ENCODE measurements at places on chromosomes 6 and 20.
A peak's percentile ranks its signal among the peaks of the same experiment; 100 is the strongest.

GRCh38 chr6:124742971-124743370 is 219.3 kb upstream of the RNF217 start:
- DNase-seq, result peak; percentile 58

- no peak for DNase-seq
Observed at GRCh38 chr20:50215926-50216325, 25.3 kb downstream of the CEBPB start.

DNA sequence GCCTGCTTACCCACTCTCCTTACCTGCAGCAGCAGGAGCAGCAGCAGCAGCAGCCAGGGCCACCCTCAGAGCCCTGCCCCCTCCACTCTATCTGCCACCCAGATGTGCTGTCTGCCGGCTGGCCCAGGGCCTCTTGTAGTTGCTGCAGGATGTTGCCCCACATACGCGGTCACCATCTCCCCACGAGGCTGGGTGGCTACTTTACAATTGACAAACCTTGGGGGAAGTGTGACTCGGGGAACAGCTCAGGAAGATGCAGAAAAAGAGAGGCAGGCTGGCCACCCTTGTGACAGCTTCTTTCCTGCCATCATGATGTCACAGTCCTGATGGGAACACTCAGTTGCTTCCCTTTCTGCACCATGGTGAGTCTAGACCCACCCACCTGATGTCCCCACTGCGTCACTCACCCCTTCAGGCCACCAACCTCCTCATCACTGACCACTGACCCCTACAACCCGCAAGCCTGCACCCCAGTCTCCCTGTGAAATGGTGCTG is 14.5 kb downstream of the TREM1 start:
- DNase-seq, result no peak

GRCh38 chr6:90918361-90918760 is 331.5 kb upstream of the MAP3K7 start:
- no peak for DNase-seq

DNA sequence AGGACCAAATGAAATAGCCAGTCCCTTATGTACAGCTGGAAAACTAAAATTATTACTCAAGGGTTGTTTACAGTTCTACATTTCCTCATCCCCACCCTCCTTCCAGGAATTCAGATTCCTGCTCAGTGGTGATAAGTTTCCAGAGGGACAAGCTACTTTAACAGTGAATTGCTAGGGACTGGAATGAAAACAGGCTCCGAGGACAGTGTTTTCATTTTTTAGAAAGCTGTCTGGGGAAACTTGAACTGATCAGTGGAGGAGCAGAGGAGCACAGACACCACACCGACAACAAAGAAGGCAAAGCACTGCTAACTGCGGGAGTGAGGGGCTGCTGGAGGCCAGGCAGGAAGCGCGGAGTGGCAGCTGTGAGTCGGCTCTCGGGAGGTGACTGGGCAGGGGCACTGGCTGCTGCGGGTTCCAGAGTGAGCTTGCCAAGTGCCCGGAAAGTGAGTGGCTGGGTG is 322.2 kb downstream of the ESR1 start:
- DNase-seq, result no peak

DNA sequence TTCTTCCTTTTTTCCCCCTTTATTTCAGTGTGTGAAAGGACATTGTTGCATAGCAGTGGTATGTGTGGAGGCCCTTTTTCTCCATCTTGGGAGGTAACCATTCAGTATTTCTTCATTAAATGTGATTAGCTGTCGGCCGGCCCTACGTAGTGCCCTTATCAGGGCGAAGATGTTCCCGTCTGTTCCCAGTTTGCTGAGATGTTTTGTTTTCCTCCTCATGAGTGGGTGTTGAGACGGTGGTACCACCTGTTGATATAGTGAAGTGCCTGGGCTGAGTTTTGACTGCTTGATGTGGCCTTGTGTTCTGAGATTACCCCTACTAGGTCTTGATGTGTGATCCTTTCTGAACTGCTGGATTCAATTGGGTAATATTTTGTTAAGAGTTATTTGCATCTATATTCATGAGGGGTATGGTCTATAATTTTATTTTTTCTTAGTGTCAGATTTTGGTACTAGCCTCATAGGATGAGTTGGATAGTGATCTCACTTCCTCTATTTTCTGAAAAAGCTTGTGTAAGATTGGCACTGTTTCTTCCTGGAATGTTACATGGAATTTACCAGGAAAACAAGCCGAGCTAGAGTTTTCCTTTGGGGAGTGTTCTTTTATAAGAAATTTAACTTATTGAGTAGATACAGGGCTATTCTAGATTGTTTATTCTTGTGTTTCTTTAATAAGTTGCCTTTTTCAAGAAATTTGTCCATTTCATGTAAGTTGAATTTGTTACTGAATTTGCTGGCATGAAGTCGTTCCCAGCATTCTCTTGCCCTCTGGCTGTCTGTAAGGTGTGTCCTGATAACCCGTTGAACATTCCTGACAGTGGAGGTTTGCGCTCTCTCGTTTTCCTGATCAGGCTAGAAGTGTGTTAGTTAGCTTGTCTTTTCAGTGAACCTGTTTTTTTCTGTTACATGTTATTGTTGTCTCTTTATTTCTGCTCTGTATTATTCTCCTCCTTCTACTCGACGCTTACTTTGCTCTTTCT is 4.3 kb downstream of the MTG2 start:
- DNase-seq, result no peak

DNA sequence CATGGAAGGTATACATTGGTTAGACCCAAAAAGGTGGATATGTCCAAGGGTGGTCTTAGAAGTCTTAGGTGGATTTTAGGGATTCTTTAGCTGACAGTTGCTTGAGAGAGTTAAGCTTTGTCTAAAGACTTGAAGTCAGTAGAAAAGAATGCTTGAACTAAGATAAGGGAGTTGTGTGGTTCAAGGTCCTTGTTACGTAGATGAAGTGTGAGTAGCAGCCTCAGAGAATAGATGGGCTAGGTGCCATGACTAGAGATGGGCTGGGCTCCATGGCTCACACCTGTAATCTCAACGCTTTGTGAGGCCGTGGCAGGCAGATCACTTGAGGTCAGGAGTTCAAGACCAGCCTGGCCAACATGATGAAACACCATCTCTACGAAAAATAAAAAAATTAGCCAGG is 1.7 kb downstream of the SHLD1 start:
- DNase-seq, result no peak

DNA sequence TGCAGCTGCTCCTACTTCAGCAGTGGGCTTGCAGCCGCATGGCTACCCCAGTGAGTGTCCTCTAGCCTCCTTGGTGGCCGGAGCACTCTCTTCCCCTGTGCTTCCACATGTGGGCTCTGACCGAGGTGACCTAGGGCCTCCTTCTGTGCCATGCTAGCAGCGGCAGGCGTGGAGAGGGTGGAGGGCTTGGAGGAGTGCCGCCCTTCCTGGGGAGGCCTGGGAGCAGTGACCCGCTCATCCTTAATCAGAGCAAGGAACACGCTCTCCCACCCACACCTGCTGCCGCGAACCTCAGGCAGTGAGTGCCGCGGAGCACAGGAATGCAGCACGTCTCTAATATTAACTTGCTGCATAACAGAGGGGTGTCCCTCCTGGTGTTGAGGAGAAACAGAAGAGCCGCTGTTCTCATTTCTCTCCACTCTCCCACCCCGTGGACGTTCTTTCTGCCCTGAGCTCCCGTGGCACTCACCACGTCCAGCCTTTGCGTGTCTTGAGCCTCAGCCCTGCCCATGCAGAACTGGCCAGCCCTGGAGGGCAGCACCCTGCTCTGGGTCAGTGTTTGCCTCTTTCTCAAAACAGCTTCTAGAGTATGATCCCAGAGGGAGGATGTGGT is 31.9 kb downstream of the DUSP22 start:
- no peak for DNase-seq

DNA sequence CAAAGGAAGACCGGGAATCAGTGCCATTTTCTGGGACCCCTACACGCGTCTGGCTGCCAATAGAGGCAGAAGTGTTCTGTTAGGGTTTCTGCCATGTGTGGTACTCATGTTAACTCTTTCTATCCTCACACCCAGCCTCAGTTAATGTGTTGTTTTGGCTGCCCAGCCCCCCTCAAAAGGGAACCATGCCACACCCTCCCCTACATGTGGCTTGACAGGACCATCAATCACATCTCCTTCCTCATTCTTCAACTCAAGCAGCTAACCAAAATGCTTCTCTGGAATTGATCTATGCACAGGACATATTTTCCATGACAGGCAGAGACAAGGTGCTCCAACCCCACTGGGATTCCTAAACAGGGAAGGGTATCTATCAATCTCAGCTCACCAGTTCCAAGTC is 22.0 kb downstream of the AHCY start:
- no peak for DNase-seq

DNA sequence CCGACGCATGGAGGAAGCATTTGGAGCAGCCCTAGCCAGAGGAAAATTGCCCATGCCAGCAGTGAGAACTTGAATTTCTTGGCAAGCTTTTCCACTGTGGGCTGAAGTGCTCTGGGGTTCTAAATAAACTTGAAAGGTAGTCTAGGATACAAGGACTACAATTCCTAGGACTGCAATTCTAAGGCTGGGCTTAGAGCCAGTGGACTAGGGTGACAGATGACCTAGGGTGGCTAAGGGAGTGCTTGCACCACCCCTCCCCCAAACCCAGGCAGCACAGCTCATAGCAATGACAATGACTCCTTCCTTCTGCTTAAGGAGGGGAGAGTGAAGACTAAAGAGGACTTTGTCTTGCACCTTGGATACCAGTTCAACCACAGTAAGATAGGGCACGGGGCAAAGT is 122.3 kb downstream of the THBS2 start:
- DNase-seq, result no peak

DNA sequence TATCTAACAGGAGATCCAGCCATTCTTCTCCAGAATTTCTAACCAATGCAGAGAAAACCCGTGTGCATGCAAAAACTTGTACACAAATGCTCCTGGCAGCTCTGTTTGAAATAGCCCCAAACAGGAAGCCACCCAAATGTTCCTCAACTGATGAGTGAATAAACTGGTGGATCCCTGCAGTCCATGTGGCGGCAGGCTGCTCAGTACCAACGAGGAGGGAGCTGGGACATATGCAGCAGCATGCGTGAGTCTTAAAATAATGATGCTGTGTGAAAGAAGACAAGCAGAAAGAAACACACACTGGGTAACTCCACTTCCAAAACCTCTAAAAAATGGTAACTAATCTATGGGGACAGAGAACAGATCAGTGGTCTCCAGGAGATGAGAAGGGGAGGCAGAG is 542.1 kb upstream of the AGPAT4 start:
- DNase-seq, result no peak

DNA sequence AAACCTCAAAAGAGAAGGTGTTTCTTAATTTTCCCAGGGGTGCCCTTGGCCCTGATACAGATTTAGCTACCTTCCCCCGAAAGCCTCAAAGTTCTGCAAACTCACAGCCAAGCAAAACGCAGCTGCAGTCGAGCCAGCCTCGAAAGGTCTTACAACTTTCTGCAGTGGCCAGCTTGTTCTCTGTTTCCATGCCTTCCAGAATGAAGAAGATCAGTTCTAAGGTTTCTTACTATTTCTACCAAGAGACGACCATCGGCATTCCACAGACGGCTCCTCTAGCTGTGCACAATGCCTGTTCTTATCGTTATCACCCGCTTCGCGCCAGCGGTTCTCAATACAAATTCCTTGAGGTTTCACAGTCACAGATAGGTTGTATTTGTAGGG is 28.5 kb upstream of the CCR6 start:
- DNase-seq, result no peak

- no peak for DNase-seq
Observed at GRCh38 chr6:135909737-135910387, 58.4 kb downstream of the PDE7B start.

GRCh38 chr6:41428996-41429421 is 93.6 kb downstream of the NCR2 start:
- DNase-seq, result no peak

DNA sequence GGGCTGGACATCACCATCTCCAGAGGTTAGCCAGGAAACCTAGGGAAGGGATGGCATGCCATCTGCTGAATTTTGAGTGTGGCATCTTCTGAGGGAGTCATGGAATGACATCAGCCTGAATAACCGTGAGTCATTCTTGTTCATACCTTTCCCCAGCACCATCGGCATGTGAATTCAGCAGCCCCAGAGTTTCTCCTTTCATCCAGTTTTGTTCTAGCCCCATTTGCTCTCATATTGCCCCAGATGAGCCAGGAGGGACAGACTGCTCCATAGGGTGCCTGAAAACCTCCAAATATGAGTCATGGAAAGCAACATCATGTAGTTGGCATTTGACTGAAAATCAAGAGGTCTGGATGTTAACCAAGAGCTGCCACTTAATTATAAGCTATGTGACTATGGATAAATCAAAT is 219.2 kb upstream of the SGK1 start:
- DNase-seq, result peak; percentile 96

DNA sequence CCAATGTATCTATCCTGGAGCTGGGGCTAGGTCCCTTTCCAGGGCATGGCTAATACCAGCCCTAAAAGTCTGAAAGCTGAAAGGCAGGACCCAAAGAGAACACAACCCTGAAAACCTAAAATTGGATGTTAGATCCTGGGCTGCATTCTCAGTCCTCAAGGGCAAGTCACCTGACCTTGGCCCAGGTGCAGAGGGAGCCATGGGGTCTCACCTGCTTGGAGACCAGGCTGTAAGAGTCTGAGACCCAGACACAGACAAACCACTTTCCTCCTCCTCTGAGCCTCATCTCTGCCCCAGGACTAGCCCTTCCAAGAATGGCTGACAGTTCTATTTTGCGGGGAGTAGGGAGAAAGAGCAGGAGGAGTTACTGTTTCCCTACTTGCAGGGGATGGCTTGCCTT is 60.0 kb downstream of the EFCAB8 start:
- DNase-seq, result no peak

DNA sequence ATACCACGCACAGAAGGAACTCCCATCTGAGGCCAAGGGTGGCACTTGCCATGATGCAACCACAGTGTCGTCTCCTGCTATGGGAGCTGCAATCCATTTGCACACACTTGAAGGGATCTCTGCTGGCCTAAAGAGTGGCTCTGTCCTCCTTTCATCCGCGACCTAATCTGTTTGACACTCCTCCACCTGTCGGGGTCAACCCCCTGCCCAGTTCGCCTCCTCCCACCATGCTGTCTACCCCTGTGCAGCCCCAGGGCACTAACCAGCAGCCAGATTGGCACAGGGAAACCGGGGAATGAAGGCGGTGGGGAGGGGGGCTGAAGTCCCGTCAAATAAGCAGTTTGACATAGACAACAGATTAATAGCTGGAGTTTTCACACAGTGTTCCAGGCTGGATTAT is 58.1 kb upstream of the FOXQ1 start:
- no peak for DNase-seq

- DNase-seq, result no peak
Observed at GRCh38 chr6:12776291-12776690, 59.7 kb downstream of the PHACTR1 start.

DNA sequence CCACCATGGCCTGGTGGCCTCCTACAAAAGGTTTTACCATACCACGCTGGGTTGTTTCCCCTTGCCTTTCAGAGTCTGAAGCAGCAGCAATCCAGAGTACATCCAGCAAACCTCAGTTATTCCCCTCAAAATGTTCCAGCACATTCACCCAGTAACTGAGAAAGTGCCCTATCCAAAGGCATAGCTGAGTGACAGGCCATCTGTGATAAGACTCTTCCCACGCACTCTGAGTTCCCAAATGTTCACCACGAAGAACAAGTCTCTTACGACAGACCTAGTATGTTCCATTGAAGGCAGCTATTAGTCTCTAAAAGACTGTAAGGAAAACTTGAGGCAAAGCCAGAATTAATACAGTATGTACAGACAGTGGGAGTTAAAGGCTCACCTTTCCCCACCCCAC is 31.6 kb upstream of the C20orf144 start:
- no peak for DNase-seq

- no peak for DNase-seq
Observed at GRCh38 chr6:149229096-149229495, 88.4 kb upstream of the TAB2 start.
